AG09319 (cell line): ENCODE measurements at places on chromosomes 3 and 15.

DNA sequence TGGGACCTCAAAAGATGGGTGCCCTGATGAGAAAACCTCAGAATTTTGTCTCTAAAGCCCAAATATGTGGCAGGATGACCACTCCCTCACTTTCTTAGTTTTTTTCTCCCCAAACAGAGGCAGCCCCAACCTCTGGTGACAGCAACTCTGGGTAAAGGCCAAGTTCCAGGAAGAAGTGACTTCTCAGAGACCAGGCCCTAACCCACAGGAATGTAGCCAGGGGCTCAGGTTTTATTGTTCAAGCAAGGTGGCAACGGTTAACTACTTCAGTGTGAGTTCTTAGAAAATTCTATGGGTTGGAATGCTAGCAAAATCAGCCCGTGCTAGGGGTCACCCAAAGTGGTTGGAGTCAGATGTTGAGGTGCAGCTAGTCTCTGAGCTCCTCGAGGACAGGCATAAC is 5.1 kb upstream of the DNAJA4 start:
- DNase-seq: no peak

GRCh38 chr3:173825730-173826129 is 428.2 kb downstream of the NLGN1 start:
- no peak for DNase-seq

GRCh38 chr15:81115054-81115939 is 18.8 kb upstream of the CFAP161 start:
- DNase-seq: no peak

GRCh38 chr3:185175370-185175987 is 22.6 kb upstream of the C3orf70 start:
- DNase-seq: no peak

GRCh38 chr15:87597346-87598052 is 659.0 kb downstream of the NTRK3 start:
- no peak for DNase-seq

DNA sequence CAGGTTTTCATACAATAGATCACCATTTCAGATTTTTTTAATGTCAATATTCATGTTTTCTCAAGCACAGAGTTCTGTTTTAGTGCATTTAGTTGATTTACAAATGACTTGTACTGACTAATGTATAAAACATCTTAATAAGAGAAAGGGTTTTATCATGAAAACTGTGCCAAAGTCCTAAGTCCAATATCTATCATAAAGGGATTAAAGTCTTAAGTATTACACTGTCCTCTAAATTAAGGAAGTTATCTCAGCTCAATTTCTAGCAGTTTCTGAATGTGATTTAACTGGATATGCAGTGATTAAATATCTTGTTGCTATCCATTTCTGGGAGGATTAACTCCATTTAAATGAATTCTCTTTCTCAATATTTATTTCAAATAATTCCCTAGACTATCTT is 381.1 kb upstream of the CNTN4 start:
- DNase-seq: no peak

DNA sequence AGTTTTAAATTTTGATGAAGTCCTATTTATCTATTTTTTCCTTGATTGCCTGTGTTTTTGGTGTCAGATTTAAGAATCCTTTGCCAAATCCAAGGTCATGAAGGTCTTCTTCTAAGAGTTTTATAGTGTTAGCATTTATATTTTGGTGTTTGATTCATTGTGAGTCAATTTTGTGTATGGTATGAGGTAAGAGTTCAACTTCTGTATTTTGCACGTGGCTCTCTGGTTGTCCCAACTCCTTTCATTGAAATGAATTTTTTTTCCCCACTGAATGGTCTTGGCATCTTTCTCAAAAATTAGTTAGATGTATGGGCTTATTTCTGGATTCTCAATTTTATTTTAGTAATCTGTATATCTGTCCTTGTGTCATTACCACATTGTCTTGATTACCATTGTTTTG is 57.1 kb upstream of the STRIT1 start:
- DNase-seq: no peak

- DNase-seq: no peak
Observed at GRCh38 chr3:56883828-56884227, 82.1 kb upstream of the ARHGEF3 start.
